AG04450 (cell line): ENCODE measurements at places on chromosomes 6 and 20.

DNA sequence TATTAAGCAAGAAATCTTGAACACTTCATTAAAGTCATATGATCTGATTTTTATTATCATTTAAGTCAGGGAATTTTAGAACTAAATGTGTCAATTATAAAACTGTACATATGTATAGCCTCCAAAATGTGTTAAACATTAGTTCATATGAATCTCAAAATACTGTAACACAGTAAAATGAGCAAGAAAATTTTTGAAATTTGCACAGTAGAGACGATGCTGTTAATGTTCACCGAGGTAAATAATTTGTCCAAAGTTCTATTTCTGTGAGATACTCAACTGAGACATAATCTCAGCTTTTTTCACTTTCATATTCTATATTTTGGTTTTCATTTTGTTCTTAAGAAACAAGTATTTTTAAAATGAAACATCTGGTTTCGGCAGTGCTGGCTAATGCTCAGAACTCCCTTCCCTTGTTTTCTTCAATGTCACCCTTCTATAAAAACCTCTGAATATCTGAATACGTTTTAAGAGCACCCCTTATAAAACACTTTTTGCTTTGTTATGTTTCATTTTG is 353.1 kb downstream of the LAMA2 start:
- DNase-seq, result no peak

GRCh38 chr20:48962976-48963771 is 41.7 kb downstream of the ARFGEF2 start:
- DNase-seq, result no peak

GRCh38 chr6:42032366-42032765 is 18.0 kb upstream of the TAF8 start:
- no peak for DNase-seq

GRCh38 chr20:24769878-24770627 is 179.0 kb upstream of the CST7 start:
- no peak for DNase-seq

DNA sequence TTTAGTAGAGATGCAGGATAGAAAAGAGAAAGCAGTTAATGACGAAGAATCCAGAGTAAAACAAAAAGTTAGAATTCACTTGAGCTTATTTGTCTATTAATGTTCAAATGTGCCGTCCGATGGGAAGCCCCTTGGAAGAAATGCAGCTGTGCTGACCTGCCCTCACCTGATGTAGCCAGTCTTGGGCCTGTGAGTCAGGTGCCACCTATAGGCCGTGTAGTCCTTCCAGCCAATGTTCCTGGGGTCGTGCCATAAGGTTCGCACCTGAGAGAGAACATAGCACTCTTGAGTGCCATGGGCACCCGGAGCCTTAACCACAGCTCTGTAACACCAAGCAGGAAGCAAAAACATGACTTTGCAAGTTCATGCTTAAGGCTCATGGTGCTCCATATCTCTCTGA is 32.4 kb downstream of the THBS2 start:
- no peak for DNase-seq
